ENCODE measurements at places on chromosomes 3 and 15. TPM values are rescaled to one million over a fixed set of nuclear protein-coding genes. Genes with fewer than 3 reads are reported as not detected.

DNA sequence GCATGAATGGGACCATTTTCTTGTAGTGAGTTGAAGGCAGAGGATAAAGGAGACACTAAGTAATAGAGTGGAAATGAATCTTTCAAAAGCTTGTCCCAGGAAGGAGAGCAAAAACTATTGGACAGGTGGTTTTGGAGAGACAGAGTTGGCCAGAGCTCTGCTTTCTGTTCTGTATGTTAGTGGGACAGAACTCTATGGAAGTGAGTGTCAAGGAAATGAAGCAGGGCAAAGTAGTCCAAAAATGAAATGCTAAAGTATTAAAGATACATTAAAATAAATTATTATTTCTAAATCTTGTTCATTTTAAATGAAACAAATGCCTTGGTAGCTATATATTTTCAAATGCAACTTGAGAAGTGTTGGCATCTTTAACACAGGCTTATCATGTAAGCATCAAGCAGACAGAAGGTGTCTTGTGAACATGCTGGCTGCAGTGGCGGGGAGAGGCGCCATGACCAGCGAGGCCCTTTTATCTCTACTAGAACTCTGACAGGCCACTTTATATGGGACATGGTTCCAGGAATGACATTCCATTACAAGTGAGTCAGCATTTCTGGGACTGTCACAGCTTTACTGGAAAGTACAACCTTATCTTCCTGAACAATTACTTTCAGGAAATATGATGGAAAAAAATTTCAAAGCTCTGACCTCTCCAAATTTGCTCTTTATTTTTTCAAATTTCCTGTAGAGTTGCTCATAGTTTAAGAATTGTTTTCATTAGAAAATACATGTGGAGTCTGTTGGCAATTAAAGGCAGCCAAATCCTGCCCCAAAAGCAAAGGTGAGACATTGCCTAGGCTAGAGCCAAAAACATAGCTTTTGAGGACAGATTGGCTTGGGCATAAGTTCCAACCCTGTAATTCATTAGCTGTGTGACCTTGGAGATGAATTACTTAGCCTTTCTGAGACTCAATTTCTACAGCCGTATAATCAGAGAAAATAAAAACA, 106.5 kb downstream of the ECT2 start:
- no peak overlapping the region for H3K4me3 ChIP-seq
- H3K27me3 ChIP-seq, result no peaks in the 10 kb centered on the region
- peak overlapping the region; percentile 43 for H3K27ac ChIP-seq
- H3K4me1 ChIP-seq, result no peaks in the 10 kb centered on the region

KNL1 gene
- total RNA-seq, result 19.2 TPM

DNA sequence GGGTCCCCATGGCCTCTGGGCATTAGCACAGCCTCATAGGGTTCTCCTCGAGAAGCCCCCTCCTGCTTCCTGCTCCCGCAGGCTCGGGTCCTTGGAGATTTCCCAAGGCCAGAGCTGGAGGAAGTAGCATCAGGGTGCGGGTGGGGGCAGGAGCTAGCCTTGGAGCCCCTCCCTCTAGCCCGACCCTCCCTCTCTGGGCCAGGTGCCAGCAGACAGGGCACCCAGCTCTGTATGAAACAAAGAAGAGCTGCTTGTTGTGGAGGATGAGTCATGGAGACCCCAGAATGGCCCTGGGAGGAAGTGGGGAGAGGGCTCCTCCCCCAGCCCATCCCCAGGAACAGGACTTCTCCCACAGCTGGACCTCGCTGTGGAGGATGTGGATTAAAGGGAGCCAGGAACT, 29.2 kb downstream of the EPHB3 start:
- no peak overlapping the region for H3K4me3 ChIP-seq
- DNase-seq, result no peak
- no peaks in the 10 kb centered on the region for H3K4me1 ChIP-seq
- H3K27ac ChIP-seq, result no peak overlapping the region
- no peaks in the 10 kb centered on the region for H3K36me3 ChIP-seq

DNA sequence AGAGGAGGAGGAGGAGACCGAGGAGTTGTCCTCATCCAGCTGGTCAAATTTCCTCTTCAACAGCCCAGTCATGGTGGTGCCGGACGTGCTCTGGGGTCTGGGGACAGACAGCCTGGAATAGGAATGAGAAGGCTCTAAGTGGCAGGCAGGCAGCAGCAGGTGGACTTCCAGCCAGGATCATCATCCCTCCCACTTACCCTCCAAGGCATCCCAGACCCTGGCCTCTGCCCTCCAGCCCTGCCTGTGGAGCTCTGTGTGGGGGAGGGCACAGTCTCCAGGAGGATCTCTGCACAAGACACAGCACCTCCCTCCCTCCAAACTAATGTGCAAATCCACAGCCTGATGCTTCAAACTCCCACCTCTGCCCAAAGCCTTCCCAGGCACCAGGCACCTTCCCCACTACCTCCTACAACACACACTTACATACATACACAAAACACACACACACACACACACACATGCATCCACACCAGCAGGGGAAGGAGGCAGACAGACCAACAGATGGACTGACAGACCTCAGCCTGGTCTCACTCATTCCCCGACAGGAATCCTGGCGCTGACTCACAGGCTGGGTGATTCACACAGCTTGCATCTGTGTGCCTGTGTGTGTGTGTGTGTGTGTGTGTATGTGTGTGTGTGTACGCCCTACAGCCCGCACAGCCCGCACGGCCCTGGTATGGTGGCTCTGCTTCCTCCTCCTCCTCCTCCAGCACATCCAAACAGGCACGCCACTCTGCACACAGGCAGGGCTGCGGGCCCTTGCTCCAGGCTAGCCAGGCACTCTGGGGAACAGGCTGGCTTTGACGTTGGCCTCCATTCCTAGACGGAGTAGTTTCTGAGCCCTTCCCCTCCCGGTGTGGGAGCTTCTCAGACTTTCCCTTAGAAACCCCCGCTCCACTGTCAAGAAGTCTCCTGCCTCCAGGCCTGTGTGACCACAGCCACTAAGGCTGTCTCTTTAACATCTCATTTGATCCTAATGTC, 6.5 kb downstream of the CSRNP1 start:
- no peaks in the 10 kb centered on the region for H3K27me3 ChIP-seq
- peak overlapping the region; percentile 60 for H3K27ac ChIP-seq
- peaks cover 56% of the 10 kb centered on the region for H3K4me1 ChIP-seq
- H3K36me3 ChIP-seq, result peaks cover 29% of the 10 kb centered on the region
- peak overlapping the region; percentile 61 for H3K4me3 ChIP-seq
- DNase-seq, result peak; percentile 77

GRCh38 chr3:15819576-15819975, 21.8 kb upstream of the ANKRD28 start:
- no peak for DNase-seq
- no peaks in the 10 kb centered on the region for H3K27me3 ChIP-seq
- H3K4me3 ChIP-seq, result no peak overlapping the region
- no peak overlapping the region for H3K27ac ChIP-seq

OSTN gene
- not detected for total RNA-seq

DNA sequence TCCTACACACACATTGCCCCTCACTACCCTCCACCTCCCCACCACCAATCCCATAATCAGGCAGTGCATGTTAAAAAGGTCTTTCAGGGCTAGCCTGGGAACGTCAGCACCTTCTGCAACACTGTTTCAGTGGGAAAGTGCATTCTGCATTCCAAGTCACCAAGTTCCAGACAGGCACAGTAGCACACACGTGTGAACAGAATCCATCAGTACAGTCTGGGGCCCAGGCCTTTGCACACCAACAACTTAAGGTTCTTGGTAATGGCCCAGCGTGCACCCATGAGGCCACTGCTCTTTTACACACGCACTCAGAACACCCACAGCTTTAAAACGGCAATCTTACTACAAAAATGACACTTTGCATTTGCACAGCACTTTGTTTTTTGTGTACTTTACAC, 1.2 kb downstream of the ANXA2 start:
- H3K27me3 ChIP-seq, result no peaks in the 10 kb centered on the region
- H3K36me3 ChIP-seq, result no peaks in the 10 kb centered on the region
- no peak for DNase-seq
- peaks cover 34% of the 10 kb centered on the region for H3K4me1 ChIP-seq
